Glutamatergic neuron (in vitro differentiated cells): ENCODE measurements at places on chromosomes 16 and 17. TPM values are rescaled to one million over a fixed set of nuclear protein-coding genes. Genes with fewer than 3 reads are reported as not detected.

GRCh38 chr16:87723226-87723623 is 42.6 kb downstream of the KLHDC4 start:
- peak overlapping the region; percentile 80 for H3K27ac ChIP-seq
- peak; percentile 78 for DNase-seq
- peaks cover 13% of the 10 kb centered on the region for H3K27me3 ChIP-seq
- peaks cover 42% of the 10 kb centered on the region for H3K4me1 ChIP-seq

- no peaks in the 10 kb centered on the region for H3K27me3 ChIP-seq
- peaks cover 8% of the 10 kb centered on the region for H3K36me3 ChIP-seq
- DNase-seq, result no peak
- H3K27ac ChIP-seq, result no peak overlapping the region
These were observed 15.5 kb downstream of the MSI2 start for GRCh38 chr17:57271821-57272220.

DNA sequence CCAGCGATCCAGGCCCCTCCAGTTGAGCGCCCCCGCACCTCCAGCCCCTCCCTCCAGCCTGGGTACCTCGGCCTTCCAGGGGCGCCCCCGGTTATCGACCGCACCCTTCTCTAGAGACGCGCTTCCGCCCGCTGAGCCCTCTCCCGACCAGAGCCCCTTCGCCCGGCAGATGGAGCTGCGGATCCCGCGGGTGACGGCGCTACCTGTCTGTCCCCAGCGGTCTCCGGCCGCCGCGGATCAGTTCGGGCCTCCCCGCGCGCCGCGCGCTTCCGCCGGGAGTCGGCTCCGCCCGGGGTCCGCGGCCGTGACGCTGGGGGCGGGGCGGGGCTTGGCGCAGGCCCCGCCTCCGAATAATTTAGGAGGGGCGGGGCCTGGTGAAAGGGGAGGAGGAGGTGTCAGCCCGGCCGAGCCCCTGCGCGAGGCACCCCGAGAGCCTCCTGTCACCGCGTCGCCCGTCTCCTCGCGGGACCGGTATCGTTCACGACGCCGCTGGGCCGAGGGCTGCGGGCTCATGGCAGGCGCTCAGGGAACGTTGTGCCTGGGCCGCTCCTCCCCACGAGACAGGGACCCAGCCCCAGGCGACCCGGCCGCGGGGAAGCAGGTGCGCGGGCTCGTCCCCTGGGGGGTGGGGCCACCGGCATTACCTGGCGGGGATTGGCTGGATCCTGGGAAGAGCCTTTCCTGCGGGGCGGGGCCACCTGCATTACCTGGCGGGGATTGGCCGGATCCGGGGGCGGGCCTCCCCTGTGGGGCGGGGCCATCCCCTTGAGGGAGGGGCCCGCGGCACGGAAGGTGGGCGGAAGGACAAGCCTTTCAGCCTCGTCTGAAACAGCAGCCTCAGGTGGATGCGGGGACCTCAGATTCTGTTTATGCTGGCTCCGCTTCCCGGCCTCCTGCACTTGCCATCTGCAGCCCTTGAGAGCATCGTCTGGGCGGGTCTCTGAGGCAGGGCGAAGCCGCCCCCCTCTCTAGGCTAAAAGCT is at the start of gene SPATA2L:
Gene SPATA2L (minus strand): TSS at position 281 of the 982 bp plus-strand sequence. CDS start 473 bp downstream, outside the sequence.
- peak; percentile 92 for DNase-seq
- H3K4me3 ChIP-seq, result peak within 1 kb of the TSS; percentile 67
- peaks cover 8% of the 10 kb centered on the region for H3K27me3 ChIP-seq

GRCh38 chr16:85062845-85063244 is 35.2 kb downstream of the KIAA0513 start:
- H3K36me3 ChIP-seq, result no peaks in the 10 kb centered on the region
- DNase-seq, result peak; percentile 47
- peaks cover 4% of the 10 kb centered on the region for H3K27me3 ChIP-seq
- peak overlapping the region; percentile 67 for H3K4me3 ChIP-seq

DNA sequence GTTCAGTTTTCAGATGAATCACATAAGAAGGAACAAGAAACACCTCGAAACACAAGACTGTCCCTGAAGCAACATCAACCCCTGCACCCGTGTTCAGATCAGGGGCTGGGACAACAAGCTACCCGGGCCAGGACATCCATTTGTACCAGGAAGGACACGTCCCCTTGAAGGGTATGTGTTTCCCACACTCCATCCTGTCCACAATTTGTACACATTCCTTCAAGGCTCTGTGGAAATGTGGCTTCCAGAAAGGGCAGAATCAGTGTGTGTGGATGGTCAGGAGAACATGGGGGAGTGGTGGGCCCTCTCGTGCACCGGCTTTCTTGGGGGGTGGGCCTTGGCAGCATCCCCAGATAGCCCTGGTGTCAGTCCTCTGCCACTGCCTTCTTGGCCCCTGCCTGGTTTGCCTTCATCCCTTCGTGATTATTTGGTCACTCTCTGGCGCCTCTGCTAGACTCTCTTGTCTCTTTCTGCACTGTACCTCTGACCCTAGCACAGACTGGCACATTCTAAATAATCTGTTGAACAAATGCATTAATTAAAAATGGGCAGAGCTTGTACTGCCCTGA is 10.3 kb downstream of the KIFC3 start:
- H3K27me3 ChIP-seq, result peaks cover 4% of the 10 kb centered on the region
- H3K27ac ChIP-seq, result no peak overlapping the region
- H3K4me3 ChIP-seq, result no peak overlapping the region
- H3K36me3 ChIP-seq, result no peaks in the 10 kb centered on the region
- no peaks in the 10 kb centered on the region for H3K4me1 ChIP-seq

TBC1D3H gene
- total RNA-seq, result 0.37 TPM

SLC16A6 gene
- total RNA-seq, result 0.25 TPM

- H3K36me3 ChIP-seq, result no peaks in the 10 kb centered on the region
- no peak for DNase-seq
- H3K27me3 ChIP-seq, result peaks cover 2% of the 10 kb centered on the region
- no peaks in the 10 kb centered on the region for H3K4me1 ChIP-seq
- H3K4me3 ChIP-seq, result peak overlapping the region; percentile 30
- no peak overlapping the region for H3K27ac ChIP-seq
These were observed 2.0 kb upstream of the TOP2A start for GRCh38 chr17:40419559-40420331.

GRCh38 chr17:59752922-59753321 is 45.5 kb downstream of the VMP1 start:
- H3K4me3 ChIP-seq, result no peak overlapping the region
- H3K4me1 ChIP-seq, result no peaks in the 10 kb centered on the region
- H3K27me3 ChIP-seq, result no peaks in the 10 kb centered on the region
- DNase-seq, result no peak

GRCh38 chr16:1057252-1057932 is 15.2 kb upstream of the SSTR5 start:
- H3K36me3 ChIP-seq, result peaks cover 6% of the 10 kb centered on the region
- H3K4me1 ChIP-seq, result no peaks in the 10 kb centered on the region
- no peak overlapping the region for H3K27ac ChIP-seq
- H3K27me3 ChIP-seq, result peaks cover 2% of the 10 kb centered on the region

PRR11 gene
- 9.6 TPM for total RNA-seq

DNA sequence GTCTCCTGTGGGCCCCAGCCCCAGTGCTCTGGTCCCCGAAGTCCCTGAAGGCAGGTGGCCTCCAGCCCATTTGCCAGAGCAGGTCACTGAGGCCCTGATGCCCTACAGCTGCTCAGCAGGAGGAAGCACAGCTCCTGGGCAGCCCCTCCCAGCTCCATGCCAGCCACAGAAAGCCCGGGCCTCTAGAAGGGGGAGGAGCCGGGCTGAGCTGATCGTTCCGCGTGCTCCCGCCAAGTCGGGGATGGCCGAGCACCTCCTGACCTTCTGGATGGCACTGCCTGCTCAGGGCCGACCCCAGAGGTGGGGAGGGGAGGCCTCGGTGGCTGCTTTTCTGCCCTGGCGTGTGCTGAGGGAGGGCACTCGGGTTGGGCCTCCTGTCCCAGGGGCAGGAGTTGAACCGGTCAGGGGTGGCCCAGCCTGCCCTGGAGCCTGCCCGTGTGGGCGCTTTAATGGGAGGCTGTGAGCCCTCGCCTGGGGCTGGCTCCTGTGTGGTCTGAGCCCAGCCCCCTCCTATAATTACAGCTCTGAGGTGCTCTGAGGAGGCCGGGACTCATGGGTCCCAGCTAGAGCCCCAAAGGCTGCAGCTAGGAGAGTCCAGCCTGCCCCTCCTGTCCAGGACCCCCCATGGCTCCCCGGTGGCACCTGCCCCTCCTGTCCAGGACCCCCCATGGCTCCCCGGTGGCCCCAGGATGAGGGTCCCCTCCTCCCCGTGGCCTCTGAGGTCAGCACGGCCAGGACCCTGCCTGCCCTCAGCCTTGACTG is 29.7 kb downstream of the ZFPM1 start:
- H3K36me3 ChIP-seq, result no peaks in the 10 kb centered on the region
- no peak for DNase-seq
- H3K27me3 ChIP-seq, result peaks cover 12% of the 10 kb centered on the region
- no peak overlapping the region for H3K4me3 ChIP-seq
- peaks cover 23% of the 10 kb centered on the region for H3K4me1 ChIP-seq

DNA sequence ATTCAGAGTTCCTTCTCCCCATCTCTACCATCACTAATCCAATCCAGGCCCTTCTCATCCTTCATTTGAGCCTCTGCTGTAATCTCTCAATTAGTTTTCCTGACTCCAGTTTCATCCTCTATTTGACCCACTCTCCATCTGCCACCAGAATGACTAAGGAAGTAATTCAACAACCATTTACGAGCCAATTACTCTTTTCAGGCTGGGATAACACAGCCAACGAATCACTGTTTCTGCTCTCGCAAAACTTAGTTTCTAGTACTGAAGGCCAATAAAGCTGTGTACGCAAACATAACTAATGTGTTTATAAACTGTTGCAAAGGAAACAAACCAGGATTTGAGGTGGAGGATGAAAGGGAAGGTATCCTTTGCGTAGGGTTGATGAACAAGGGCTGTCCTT is 53.7 kb downstream of the MAP2K6 start:
- peaks cover 2% of the 10 kb centered on the region for H3K27me3 ChIP-seq
- H3K27ac ChIP-seq, result peak overlapping the region; percentile 65
- peaks cover 7% of the 10 kb centered on the region for H3K36me3 ChIP-seq
- H3K4me1 ChIP-seq, result peaks cover 26% of the 10 kb centered on the region
- H3K4me3 ChIP-seq, result no peak overlapping the region

DNA sequence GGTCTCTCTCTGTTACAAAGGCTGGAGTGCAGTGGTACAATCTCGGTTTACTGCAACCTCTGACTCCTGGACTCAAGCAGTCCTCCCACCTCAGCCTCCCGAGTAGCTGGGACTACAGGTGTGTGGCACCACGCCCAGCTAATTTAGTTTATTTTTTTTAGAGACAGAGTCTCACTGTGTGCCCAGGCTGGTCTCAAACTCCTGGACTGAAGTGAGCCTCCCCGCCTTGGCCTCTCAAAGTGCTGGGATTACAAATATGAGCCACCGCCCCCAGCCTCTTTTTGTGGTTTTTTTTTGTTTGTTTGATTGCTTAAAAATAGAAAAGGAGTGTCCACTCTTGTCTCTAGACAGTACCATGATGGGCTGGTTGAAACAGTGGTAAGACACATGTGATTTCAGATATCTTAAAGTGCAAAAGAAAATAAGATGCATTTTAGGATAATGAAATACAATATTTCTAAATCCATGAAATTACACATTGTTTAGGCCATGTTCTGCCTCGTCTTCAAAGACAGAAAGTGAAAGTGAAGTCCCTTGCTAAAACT is 27.4 kb downstream of the KIAA0513 start:
- peaks cover 37% of the 10 kb centered on the region for H3K4me1 ChIP-seq
- no peak for DNase-seq
- no peak overlapping the region for H3K27ac ChIP-seq
- no peak overlapping the region for H3K4me3 ChIP-seq
- no peaks in the 10 kb centered on the region for H3K36me3 ChIP-seq
- H3K27me3 ChIP-seq, result peaks cover 6% of the 10 kb centered on the region

DNA sequence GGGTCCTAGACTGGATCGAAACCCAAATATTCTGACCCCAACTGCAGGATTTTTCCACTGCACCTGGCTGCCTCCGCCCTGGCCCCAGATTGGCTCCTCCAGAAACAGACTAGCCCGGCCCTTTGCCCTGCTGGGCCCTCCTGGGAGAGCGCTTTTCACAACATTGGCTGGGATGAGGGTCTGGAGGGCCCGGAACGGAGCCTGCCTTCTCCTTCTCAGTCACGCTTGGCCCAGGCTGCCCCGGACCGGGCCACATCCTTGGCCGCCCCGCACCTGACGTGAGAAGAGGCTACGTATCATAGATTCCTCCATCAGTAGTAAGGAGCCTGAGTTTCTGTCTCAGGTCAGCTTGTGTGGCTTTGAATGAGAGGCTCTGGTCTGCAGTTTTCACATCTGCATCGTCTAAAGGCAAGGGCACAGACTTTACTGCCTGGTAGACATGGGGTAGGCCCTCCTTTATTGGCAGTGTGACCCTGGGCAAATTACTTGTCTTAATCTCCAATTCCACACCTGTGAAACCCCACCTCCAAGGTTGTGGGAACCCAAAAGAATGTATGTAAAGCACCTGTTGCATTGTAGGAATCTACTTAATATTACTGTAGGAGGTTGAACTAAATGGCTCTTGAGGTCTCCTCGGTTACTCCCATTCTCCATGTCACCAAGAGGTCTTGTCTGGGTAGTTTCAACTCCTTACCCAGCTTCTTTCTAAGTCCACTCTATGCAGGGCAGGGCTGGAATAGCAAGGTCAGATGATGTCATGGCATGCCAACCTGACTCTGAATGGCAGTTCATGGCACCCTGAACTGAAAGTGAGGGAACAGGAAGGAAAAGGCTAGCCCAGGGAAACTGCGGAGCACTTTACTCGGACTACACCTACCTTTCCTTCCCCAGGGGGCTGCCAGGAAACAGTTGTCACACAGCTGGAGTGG is 661 bp downstream of the LRRC3C start:
- no peaks in the 10 kb centered on the region for H3K36me3 ChIP-seq
- peak overlapping the region; percentile 86 for H3K4me3 ChIP-seq
- peak overlapping the region; percentile 69 for H3K27ac ChIP-seq
- peaks cover 6% of the 10 kb centered on the region for H3K27me3 ChIP-seq
- H3K4me1 ChIP-seq, result peaks cover 32% of the 10 kb centered on the region

GRCh38 chr17:4310354-4311060 is 46.7 kb upstream of the ANKFY1 start:
- no peaks in the 10 kb centered on the region for H3K27me3 ChIP-seq
- no peak overlapping the region for H3K4me3 ChIP-seq
- H3K27ac ChIP-seq, result no peak overlapping the region

QPRT gene
- total RNA-seq, result 34.7 TPM

GRCh38 chr16:55481023-55481422 is 2.0 kb downstream of the MMP2 start:
- no peak for DNase-seq
- H3K27ac ChIP-seq, result no peak overlapping the region
- peaks cover 12% of the 10 kb centered on the region for H3K27me3 ChIP-seq
- no peak overlapping the region for H3K4me3 ChIP-seq
- H3K36me3 ChIP-seq, result peaks cover 4% of the 10 kb centered on the region

GRCh38 chr16:56862776-56863175 is 2.2 kb upstream of the SLC12A3 start:
- H3K36me3 ChIP-seq, result no peaks in the 10 kb centered on the region
- no peak for DNase-seq
- H3K27me3 ChIP-seq, result peaks cover 6% of the 10 kb centered on the region
- no peak overlapping the region for H3K4me3 ChIP-seq

DNA sequence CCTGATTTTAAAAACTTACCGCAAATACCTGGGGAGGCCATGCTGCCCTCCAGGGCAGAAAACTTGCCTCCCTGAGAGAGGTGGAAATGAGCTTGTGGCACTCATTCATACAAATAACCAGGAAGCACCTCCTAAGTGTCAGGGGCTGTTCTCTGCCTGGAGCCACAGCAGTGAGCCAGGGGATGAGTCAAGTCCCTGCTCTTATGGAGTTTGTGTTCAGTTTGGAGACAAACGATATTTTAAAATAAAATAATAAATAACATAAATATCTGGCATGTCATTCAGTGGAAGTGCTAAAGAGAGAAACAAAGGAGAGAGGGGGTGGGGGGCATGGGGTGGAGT is 313.8 kb downstream of the C16orf95 start:
- peaks cover 5% of the 10 kb centered on the region for H3K27me3 ChIP-seq
- H3K36me3 ChIP-seq, result peaks cover 7% of the 10 kb centered on the region
- peaks cover 2% of the 10 kb centered on the region for H3K4me1 ChIP-seq
- DNase-seq, result no peak
- H3K27ac ChIP-seq, result no peak overlapping the region
